ENCODE measurements at places on chromosomes 16 and 17. TPM values are rescaled to one million over a fixed set of nuclear protein-coding genes. Genes with fewer than 3 reads are reported as not detected.

ZP2 gene
- total RNA-seq, result not detected

KRTAP9-3 gene
- not detected for total RNA-seq

TBC1D28 gene
- not detected for total RNA-seq

ZNHIT3 gene
- total RNA-seq, result 60.8 TPM

NAA60 gene
- total RNA-seq, result 47.6 TPM
